ENCODE measurements at places on chromosomes 1 and 21.

GRCh38 chr1:76203127-76203526 is 128.6 kb downstream of the ST6GALNAC3 start:
- DNase-seq: peak; percentile 93

- DNase-seq: no peak
Observed at GRCh38 chr1:28172713-28173150, 3.8 kb downstream of the PTAFR start.

- DNase-seq: no peak
Observed at GRCh38 chr1:234134878-234135277, 230.4 kb downstream of the SLC35F3 start.

DNA sequence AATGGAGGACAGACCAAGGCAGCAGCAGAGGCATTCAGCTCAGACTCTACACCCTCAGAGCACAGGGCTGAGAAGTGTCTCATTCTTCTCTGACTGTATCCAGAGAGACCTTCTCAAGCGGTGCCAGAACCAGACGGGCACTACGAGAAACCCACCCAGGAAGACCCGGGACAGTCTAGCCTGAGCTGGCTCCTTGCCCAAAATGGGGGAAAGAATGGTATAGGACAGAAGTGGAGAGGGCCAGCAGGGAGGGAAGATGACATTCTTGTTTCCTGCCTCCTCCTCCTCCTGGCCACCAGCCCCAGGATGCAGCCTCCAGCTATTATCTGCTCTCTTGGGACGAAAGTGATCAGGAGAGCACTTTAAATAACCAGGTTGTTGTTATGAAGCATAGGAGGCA is 22.6 kb upstream of the PRELP start:
- DNase-seq: no peak

DNA sequence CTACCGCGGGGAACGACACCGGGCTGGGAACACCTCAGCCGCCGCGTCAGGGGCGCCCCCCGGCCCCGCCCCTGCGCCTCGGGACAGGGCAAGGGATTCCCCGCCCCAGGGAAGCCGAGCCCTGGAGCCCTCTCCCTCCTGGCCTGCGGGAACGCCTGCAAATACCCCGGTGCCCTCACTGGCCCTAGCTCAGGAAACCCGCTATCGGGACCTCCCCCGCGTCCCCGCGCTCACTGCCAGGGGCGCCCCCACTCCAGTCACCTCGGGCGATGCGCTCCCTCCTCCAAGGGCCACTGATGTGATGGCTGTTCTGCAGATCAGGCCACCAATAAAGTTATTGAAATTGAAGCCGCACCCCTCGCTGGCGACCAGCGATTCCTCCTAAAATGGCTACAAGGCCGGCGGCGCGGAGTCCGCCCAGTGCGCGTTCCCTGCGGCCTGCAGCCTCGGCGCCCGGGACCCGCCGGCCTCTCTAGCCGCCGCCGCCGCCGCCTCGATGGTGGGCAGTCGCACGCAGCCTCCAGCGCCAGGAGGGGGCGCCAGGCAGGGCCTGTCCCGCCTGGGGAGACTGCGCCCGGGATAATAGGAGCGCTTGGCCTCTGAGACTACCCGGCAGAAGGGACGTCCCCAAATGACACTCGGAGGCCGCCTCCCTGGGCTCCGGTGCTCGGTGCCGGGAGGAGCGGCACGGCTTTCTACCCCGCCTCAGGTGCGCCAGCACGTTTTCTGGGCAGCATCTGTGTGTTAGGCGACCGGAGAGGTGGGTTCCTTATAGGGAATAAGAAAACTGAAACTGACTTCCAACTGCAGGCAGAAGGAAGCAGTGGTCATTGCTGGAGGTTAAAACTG is at the start of gene PRKAB2:
Gene PRKAB2 (minus strand): TSS at position 303 of the 849 bp plus-strand sequence. CDS start 326 bp downstream, outside the sequence.
- peak; percentile 97 for DNase-seq

DNA sequence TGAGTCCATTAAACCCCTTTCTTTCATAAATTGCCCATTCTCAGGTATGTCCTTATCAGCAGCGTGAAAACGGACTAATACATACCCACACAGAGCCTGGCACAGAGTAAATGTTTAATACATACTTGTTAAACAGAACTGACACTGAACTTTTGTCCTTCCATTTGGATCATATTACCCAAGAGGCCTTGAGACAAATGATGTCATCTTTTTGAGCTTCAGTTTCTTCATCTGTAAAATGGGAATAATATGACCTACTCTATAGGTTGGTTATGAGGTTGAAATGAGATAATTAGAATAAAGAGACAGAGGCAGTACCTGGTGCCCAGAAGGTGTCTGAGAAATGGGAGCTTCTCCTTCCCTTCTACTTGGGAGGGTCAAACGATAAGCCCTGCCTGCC is 13.8 kb downstream of the CYB5RL start:
- DNase-seq: no peak

DNA sequence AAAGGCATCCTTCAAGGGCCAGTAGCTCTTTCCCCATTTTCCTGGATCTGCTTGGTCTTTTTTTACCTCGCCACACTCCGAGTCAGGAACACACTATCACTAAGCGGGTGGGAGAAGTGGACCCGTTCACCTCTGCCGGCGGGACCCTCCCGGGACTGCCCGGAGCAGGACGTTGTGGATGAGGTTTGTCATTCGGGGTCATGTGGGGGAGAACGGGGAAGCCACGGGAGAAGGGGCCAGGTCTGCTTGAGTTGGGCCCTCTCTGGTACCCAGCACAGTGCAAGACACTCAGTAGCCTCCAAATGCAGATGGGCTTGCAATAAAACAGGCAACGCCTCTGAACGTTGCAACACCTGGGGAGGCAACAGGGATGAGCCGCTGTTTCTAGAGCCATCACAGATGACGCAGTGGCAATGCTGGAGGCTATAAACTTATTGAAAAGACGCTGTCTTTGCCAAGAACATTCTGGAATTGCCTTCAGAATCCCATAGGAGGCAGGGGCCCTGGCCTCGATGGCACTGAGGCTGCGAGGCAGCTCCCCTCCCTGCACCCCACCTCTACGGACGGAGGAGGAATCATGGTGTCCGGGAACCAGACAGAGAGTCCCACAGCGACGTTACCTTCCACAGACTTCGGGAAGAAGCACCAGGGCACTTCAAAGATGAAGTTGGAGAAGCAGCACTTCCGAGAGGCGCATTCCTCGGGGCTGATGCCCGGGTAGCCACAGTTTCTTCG is 3.8 kb downstream of the TFF2 start:
- no peak for DNase-seq

DNA sequence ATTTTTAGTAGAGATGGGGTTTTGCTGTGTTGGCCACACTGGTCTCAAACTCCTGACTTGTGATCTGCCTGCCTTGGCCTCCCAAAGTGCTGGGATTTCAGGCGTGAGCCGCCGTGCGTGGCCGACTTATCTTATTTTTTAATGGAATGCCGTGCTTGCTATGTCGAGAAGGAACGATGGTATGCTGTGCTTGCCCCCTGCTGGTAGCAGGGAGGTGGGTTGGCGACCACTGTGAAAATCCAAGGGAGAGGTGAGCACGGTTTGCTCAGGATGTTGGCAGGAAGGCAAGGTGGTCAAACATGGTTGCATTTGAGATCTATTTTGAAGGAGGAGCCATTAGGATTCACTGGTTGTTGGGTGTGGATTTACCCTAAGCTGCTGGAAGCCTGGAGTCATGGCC is 45.8 kb upstream of the RCC2 start:
- DNase-seq: peak; percentile 52

DNA sequence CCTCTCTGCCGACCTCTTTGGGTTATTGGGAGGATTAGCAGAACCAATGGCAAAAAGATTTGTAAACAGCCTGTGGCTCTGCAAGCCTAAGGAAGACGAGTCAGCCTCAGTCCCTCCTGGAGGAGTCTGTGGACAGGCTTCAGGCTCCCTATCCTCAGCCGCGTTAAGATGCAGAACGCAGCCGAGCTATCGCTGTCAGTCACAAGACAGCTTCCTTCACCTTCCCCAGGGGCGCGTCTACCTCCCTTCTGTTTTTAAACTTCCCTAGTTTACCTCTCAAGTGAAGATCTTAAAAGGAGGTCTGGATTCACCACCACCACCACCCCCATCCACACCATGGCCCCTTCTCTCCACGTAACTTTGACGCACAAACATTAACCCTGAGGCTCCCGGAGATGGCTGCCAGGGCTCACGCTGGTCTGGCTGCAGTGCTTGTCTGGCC is 738 bp downstream of the CAMK1G start:
- peak; percentile 56 for DNase-seq

GRCh38 chr1:55184859-55185258 is 30.3 kb downstream of the USP24 start:
- DNase-seq: no peak

DNA sequence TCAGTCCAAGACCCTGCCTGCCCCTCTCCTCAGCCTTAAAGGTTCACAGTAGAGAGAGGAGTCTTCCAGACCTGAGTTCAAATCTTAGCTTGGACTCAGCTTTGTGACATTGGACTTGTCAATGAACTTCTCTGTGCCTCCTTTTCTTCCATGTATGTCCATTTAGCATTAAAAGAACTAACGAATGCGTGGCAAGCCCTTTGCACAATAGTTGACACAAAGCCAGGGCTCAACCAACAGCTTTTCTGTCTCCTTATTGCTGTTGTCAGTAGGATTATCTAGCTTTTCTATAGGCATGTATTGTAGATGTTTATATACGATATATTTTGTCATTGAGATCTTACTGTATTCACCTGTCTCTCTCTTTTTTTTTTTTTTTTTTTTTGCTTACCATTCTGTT is 450.8 kb downstream of the PTPRU start:
- DNase-seq: no peak

- DNase-seq: no peak
Observed at GRCh38 chr1:63626222-63626621, 33.0 kb downstream of the PGM1 start.

GRCh38 chr1:155261493-155261851 is 688 bp downstream of the SCAMP3 start:
- no peak for DNase-seq

DNA sequence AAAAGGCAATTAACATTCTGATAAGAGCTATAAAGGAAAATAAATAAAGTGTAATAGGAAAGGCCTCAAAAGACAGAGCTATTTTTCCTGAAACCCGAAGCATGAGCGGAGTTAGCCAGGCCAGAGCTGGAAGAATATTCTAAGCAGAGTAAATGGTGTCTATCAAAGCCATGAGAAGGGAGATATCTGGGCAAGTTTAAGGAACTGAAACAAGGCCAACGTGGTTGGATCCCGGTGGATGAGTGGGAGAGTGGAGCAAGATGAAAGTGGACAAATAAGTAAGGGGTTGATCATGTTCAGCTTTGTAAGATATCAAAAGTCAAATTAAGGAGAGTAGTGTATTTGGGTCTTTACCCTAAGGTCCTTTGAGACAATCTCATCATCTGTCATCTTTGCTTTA is 234.0 kb downstream of the TM2D1 start:
- DNase-seq: no peak

- peak; percentile 60 for DNase-seq
Observed at GRCh38 chr1:7539769-7540175, 231.3 kb upstream of the VAMP3 start.

GRCh38 chr1:61638911-61639605 is 85.9 kb downstream of the TM2D1 start:
- DNase-seq: peak; percentile 76

DNA sequence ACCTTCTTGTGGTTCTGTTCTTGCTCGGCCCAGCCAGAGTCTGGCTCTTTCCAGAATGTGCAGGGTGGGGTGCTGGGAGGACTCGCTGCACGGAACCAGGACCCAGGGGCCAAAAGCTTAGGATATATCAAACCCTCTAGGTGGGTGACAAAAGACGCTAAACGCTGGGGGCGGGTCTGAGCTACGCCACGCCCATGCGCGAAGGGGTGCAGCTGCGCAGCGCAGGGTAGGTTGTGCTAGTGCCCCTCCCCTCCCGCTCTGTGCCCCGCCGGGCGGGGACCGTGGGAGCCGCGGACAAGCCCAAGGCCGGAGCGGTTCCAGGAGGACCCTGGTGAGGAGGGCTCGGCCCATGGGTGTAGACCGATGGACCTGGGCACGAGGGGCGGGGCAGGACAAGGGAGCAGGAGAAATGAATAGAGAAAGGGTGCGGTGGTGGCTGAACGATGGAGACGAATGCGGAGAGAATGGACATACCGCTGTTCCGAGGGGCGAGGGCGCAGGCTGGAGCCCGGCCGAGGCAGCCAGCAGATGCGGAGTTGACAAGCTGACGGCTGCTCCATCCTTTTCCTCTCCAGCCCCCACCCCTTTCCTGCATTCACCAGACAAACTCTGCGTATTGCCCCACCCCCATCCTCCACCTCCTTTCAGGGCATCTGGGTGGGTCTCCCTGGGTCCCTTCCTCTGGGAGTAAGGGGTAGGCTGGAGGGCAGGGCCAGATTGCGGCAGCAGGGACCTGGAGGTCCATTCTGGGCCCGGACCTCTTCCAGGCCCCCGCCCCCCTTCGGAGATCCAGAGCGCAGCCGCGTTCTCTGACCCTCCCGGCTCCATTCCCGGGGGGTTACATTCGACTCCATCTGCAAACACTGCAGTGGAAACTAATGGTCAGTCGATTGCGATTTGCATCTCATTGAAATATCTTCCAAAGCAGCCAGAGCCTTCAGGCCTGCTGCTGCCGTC is at the start of gene RUSC1:
Gene RUSC1 (plus strand): TSS at position 234 of the 957 bp plus-strand sequence. CDS start 880 bp downstream, outside the sequence.
- DNase-seq: peak; percentile 87

DNA sequence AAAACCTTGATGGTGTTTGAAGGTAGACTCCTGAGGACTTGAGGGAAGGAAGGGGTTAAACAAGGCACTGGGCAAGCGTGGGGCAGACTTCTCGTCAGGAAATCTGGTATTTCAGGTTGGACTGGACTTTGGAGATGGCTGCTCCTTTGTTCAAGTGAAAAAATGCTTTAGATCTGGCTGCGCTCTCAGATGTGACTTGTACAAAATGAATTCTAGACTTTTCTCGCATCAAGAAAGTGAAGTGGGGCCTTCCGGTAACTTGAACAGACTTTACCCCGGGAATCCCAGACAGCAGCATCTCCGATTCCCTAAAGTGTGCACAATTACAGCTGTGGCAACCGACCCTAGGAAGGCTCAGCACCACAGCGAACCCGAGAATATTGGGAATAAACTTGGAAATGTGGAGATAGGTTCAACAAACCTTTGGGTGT is 44.3 kb upstream of the ERRFI1 start:
- no peak for DNase-seq
